ENCODE measurements at places on chromosomes 16 and 17.
A peak's percentile ranks its signal among the peaks of the same experiment; 100 is the strongest.

- no peak for DNase-seq
Measured at GRCh38 chr16:51151435-51151960, 428 bp upstream of the SALL1 start.

GRCh38 chr17:79164913-79165695 is 90.5 kb downstream of the ENGASE start:
- no peak for DNase-seq

DNA sequence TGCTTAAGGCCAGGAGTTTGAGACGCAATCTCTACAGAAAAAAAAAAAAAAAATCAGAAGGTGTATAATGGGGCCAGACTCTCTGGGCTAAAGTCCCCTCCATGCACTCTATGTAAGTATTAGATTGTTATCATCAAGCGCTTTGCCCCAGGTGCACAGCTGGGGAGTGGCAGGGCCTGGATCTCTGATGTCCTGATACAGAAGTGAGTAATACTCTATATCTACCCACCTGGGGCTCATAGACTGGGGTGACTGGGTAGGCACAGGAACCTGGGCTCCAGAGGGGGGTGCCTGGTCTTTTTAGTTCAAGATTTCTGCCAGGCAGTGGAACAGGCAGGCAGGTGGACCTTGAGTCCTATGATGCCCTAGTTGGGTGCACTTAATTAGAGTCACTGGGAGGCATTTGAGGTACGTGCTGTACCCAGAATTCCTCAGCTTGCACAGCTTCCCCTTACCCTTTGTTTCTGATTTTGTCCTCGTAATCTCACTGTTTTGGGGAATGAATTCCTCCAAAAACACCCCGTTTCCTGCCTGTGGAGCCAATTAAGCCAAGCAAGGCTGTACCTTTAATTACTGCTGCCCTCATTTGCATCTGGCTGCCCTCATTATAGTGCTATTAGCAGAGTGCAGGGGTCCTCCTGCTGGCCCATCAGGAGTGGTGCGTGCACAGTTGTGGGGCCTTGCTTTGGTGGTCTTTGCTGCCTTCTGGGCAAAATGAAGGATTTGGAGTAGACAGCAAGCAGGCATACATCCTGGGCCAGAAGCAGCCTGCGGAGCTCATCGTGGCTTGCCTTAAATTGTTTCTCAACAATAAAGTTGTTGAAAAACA is 239.0 kb downstream of the SNX29 start:
- DNase-seq: no peak

DNA sequence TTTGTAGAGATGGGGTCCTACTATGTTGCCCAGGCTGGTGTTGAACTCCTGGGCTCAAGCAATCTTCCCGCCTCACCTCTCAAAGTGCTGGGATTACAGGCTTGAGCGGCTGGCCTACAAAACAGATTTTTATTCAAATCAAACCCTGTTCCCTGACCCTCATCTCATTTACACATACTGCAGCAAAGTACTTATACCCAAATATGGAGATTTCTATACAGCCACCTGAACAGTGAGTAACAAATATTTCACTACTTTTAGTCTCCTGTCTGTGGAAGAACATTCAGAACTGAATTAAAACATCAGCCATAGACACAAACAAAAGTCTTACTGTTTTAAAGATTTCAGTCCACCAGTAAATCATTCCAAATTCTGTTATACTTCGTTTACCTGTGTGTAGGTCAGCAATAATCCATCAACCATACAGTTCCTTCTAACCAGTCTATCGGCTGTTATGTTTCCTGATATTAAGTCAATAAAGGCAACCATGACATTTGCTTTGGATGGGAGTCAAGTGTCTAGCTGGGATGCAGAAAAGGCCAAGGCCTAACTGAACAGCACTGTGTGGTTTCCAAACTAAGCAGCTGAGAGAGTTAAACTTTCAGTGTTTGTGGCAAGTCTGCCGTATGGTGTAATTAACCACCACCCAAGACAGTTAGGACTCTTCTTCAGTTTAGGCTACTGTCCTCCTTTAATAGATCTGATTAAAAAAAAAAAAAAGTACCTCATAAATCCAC is 22.3 kb downstream of the ERN1 start:
- DNase-seq: no peak

DNA sequence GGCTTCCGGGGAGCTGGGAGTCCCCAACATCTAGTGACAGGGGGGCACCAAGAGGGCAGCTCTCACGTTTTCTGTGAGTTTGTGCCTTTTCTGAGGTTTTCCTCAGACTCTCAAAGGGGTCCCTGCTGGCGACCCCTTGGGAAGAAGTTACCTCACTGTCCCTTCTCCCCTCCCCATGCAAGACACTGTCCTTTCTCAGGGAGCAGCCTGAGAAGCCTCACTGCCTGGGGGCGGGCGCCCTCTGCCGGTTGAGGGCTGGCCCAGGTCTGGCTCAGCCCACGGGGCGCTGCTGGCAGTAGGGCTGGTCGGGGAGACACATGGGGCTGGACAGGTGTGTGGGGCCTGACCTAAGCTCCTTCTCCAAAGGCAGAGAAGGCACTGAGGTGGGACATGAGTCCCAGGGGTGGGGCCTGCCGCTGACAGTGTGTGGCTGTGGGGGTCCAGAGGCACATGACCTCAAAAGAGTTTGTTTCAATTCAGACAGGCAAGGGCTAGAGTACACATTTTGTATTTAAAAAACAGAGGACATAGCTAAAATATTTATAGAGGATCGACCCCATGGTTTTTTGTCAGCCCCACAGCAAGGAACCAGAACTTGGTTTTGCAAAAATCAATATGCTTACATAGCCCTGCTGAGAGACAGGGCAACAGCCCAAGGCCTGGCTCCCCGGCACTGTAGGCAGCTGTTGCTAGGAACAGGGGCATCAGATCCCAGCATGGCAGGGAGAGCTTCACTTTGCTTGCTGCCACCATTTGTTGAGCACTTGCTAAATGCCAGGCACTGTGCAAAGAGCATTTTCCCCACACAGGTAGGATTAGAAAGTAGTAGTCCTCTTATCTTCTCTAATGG is 18.5 kb upstream of the ALDH3A1 start:
- peak; percentile 59 for DNase-seq

DNA sequence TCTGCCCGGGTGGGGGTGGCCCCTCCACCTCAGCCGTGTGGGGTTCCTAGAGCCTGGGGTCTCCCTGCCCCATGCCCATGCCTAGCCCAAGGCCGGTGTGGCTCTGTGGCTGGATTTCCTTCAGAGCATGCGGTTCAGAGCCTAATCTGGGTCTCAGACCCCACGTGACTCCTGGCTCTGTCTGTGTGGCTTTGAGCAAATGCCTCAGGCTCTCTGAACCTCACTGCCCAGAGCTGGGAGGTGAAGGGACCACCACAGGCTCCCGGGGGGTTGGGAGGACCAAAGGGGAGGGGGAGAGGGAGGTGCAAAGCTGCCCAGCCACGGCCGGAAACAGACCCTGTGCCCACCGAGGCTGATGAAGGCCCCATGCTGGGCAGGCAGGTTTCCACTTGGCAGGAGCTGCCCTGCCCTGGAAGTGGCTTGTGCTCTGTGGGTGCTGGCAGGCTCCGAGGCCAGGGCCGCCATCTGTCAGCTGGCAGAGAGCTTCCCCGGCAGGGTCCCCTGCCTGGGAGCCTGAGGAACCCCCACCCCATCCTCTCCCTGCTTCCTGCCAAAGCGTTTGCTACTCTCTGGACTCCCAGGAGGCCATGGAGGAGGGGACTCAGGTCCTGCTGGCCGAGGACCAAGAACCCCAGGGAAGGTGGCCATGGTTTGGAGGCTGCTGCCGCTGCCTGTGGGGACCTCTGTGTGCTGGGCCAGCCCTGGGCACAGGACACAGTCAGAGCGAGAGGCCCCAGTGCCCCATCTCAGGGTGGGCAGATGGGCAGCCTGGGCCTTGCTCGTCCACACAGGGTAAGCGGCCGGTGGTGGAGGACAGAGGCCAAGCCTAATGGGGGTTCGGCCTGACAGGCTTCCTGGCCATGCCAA is 4.0 kb downstream of the CDH15 start:
- DNase-seq: no peak

GRCh38 chr16:75045424-75045823 is 46.6 kb downstream of the ZNRF1 start:
- DNase-seq: no peak

GRCh38 chr17:32523017-32523680 is 36.4 kb downstream of the CDK5R1 start:
- DNase-seq: peak; percentile 44

GRCh38 chr16:3256146-3256865 is at the start of gene MEFV:
TSS of gene MEFV (minus strand) at chr16:3256633. CDS start at chr16:3256587, 46 bp downstream.
- DNase-seq: no peak

DNA sequence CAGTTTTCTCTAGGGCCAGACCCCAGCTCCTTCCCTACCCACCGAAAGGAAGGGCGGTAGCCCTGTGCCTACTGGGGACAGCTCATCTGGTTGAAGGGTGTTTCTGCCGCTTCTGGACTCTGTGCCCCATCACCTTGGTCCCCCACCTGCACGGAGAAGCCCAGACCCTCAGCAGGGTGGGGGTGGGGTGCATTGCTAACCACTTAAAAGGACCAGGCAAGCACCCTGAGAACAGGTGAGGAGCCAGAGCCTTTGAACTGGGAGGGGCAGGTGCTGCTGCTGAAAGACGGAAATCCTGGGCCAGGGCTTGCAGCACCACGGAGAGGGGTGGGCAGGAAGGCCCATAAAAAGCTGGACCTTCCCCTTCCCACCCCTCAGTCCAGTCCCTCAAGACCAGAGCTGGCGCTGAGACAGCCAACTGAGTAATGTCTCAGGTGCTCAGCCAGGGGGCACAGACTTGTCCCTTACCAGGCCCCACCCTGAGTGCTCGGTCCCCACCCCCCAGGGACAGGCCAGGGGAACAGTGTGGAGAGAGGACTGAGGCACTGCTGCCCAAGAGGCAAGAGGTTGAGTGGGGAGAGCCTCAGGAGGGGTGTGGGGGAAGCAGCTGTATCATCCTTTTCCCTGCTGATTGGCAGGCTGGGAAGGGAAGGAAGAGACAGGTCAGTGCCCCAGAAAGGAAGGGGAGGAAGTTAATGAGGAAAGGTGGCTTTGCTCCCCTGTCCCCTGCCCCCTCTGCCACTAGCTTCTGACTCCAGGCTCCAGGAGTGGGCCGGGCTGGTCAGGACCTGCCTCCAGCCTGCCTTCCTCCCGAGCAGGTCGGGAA is 10.9 kb upstream of the SP2 start:
- DNase-seq: no peak

DNA sequence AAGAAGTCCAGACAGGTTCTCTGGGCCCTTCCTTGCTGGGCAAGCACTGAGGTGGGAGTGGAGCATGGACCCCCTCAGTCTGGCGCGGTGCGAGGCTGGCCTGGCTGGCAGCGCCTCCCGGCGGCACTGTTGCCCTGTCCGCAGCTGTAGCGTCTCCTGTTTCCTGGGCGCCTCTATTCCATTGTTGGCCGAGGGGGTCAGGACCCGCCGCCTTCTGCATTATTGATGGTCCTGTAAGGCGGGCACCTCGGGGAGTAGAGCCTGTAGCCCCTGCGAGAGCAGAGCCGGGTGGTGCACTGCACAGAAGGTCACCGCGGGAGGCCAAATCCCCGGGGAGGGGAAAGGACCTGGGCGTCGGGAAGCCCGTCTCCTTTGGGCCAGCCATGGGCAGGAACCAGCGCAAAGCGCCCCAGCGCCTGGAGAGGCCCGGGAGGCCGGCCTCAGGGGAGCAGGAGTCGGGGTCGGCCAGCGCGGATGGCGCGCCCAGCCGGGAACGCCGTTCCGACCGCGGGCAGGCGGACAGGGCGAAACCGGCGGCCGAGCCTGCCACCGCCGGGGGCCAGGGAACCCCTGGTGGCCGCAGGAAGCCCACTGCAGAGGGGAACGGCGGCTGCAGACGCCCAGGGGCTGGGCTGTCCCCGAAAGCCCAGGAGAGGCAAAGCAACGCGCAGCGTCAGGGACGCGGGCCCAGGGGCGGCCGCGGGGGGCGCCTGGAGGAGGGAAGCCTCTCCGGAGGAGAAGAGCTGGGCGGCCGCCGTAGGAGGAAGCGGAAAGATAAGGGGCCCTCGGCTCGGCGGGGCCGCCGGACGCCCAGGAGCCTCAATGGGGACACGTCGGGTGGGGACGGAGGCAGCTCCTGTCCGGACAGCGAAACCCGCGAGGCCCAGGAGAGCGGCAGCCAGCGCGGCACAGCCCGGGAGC is at the start of gene MYO15B:
TSS of gene MYO15B (plus strand) at position 126 of the 921 bp plus-strand sequence. CDS start at position 384, 258 bp downstream.
- DNase-seq: peak; percentile 39

DNA sequence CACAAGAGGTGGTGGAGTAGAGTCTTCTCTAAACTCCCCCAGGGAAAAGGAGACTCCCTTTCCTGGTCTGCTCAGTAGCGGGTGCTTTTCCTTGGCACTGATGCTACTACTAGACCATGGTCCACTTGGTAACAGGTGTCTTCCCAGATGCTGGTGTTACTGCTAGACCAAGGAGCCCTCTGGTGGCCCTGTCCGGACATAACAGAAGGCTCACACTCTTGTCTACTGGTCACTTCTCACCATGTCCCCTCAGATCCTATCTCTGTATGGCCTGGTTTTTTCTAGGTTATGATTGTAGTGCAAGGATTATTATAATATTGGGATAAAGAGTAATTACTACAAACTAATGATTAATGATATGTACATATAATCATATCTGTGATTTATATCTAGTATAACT is 49.7 kb upstream of the ARL4D start:
- DNase-seq: no peak

GRCh38 chr16:69114976-69115355 is 9.5 kb downstream of the HAS3 start:
- DNase-seq: no peak

DNA sequence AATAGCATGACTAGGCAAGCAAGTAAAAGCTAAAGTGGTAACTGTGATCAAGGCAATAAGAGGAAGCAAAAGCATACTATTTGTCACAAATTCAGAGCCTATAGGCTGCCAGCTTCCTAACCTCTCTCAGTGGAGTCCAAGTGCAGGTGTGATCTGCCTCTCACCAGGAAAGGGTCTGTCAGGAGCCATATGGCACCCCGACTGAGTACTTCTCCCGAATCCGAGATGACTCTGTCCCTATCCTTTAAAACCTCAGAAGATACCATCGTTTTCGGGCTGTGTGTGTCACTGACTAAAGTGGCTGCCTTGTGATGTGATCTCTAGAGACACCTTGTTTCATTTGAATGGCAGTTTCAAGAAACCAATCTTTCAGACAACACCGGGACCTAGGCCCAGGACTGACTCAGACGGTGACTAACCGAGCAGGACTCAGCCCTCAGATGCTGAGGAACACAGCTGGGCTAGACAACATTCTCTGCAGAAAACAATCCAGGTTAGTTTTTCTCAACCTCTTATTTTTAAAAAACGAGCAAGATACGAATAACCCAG is 63.6 kb downstream of the SMG6 start:
- DNase-seq: peak; percentile 61

DNA sequence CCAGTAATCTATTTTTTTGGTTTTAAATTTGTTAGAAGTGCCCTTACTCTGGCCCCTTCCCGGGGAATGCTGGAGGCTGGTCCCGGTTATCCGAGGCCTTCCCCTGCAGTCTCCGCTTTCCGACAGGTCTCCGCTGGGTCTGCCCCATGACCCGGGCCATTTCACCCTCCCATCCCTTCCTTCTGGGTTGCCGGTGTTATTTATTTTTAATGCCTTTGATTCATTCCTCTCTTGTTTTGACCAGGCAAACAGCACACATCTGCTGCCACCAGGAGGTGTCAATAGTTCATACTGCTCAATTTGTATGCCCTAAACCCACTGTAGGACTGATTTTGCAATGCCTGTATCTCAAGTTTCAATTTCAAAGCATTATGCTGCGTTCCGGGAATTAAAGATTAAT is 113.2 kb upstream of the IRX5 start:
- no peak for DNase-seq
